ENCODE measurements at places on chromosomes 13 and 19.

DNA sequence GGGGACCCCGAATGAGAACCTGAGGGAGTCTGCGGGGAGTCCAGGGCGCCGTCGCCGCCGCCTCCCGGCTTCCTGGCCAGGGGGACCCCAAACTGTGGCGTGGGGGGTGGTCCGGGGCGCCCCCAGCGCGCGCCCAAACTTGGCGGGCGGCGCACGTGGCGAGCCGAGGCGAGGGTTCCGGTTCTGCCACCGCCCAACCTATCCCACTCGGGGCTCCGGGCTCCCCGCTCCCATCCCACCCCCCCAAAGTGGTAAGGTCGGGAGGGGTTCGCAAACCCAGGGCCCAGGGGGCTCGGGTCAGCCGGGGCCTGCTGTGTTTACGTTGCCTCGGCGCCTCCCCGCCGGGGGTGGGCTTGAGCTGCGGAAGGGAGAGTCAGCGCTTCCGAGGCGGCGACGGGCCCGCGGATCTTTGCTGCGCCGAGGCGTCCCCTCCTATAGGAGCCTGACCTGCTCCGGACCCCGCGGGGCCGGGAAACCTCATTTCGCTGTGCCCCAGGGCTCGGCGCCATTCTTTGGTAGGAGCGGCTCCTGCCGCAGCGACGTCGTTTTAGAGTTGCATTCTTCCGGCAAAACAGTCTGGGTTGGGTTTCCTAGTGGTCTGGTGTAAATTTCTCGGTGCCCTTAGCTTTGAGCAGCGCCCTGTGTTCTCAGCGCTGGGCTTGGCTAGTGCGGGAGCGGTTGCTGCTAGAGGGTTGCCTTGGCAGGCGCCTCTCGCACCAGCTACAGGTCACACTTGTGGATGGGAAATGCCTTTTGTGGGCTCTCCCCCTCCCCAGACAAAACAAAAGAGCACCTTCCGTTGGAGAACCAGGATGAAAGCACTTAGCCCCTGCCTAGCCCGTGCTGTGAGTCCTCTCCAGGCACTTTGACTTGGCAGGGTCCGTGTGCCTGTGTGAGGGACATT, 1.2 kb downstream of the DAZAP1 start:
- no peak for DNase-seq

- no peak for DNase-seq
These were observed 65.6 kb downstream of the MCF2L start for GRCh38 chr13:113034451-113035212.

GRCh38 chr19:42403586-42403985, 13.5 kb upstream of the CNFN start:
- DNase-seq: no peak

- DNase-seq: no peak
These were observed 2494.2 kb upstream of the PCDH20 start for GRCh38 chr13:63909726-63910375.

GRCh38 chr13:98504371-98504963, 72.4 kb downstream of the STK24 start:
- DNase-seq: no peak

Measured in stimulated activated CD4-positive, alpha-beta T cell treated with anti-CD3 and anti-CD28 coated beads, Interleukin-1b, Interleukin-23, amount 100 ng/mL, for 1 hour (primary cell).